ENCODE measurements at places on chromosomes 7 and 10.
A peak's percentile ranks its signal among the peaks of the same experiment; 100 is the strongest.

DNA sequence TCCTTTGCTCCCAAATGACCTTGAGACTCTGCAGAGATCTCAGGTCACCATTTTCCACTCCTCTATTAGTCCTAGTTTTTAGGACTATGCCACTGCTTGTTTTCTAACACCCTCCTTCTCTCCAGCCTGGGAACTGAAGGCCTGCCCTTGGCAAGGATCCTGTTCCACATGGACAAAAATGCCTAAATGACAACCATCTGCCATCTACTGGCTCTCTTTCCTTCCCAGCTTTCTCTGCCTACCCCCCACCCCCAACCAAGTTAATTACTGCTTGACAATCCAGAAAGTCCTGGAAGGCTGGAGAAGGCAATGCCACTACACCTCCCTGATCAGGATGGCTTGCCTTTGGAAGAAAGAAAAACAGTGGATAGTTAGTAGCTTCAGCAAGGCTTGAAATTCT is 44.8 kb upstream of the SP8 start:
- DNase-seq, result no peak

DNA sequence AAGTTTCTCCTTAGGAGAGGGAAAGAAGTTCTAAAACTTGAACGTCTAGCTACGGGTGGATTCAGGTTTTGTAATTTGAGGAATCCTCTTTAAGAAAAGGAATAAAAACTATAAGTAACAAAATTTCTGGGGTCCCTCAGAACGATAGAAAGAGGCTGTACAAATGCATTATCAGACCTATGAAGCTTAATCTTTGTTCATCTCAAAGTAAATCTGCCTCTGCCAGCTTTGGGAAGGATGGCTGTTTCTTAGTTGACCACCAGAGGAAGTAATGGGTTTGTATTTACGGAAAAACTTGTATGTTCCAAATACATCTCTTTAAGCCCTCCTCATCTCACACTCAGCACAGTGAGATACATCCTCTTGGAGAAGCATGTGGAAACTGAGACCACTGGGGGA is 864 bp downstream of the PSTK start:
- DNase-seq, result peak; percentile 60

- DNase-seq, result no peak
Observed at GRCh38 chr10:73506491-73506890, 10.7 kb upstream of the PPP3CB start.

DNA sequence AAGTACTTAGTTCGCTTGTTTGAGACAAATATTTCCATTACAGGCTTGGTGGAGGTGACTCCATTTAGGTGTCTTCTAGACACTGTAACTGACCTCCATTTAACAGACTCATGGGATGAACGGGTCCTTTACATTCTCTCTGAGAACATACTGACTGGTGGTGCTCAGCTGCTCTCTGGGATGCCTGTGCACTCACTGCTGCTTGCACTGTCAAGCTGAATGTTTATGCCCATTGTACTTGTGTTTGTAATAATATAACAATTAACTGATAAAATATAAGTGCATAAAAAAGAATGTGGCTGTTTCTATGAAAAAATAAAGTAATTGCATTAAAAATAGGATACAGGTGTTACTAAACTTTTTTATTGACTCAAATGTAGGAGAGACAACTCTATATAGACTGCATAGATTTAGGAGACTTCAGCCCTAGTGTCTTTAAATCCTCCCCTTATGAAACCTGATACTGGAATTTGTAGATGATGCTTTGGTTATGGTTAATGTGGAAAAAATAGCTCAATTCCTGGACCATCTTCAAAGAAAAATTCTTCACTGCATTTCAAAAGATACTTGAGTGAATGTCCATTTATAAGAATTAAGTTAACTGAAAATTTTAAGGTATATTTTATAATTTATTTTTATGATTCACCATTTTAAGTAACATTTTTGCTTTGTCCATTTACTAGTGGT is 85.4 kb downstream of the CDK14 start:
- no peak for DNase-seq

Measured in KBM-7 (cell line).